ENCODE measurements at places on chromosomes 3 and 15.

GRCh38 chr3:197874064-197874463 is 75.9 kb upstream of the RPL35A start:
- DNase-seq: no peak

DNA sequence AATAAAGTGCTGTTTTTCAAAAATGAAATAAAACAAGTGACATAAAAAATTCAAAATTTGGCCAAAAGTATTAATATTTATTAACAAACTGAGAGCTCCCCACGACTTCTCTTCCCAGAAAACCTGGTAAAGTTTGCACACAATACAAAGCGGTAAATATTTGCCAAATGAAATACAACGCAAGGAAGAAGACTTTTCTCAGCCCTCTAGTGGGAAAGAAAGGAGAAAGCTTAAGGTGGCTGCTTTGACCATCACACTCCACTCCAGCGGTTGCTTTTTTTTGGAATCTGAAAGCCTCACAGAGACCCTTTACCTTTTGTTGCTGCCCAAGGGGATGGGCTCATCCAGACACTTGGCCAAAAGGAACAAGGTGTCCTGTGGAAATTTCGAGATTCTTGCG is 1.1 kb upstream of the GK5 start:
- no peak for DNase-seq

- no peak for DNase-seq
Measured at GRCh38 chr3:12384451-12385233, 95.8 kb downstream of the PPARG start.

GRCh38 chr15:40995656-40996055 is 42.4 kb downstream of the CHAC1 start:
- DNase-seq: no peak

DNA sequence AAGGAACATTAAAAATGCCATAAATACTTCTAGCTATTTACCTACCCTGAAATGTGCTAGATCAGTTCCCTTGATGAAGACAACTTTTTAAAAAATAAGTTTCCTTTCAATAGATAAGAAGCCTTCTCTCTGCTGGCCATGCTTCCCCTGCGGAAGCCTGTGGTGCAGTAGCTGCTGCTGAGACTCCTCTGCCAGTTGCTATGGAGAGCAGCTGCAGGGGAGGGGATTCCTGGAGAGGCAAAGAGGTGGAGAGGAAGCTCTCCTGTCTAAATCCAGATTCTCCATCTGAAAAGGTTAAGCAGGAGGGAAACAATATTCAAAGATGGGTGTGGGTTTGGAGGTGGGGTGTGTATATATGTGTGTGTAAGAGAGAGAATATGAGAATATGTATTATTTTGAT is 69.8 kb upstream of the BFSP2 start:
- DNase-seq: no peak

GRCh38 chr3:116097226-116097625 is 348.1 kb downstream of the LSAMP start:
- DNase-seq: no peak

DNA sequence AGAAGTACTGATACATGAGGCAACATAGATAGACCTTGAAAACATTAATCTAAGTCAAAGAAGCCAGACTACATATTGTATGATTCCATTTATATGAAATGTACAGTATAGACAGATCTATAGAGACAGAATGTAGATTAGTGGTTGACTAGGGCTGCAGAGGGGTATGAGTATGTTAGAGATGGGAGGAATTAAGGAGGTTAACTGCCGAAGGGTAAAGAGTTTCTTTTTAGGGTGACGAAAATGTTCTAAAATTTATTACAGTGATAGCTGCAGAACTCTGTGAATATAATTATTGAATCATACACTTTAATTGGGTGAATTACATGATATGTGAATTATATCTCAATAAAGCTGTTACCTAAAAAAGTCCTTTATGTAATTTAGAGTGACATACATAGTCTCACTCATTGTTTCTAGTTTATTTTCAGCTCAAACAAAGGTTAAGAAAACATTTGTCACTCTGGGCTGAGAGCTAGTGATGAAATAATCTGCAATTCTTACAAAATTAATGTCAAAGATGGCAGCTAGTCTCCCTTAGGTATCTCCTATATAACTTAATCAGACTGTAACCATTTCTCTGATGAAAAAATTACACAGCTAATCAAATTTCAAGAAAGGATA is 61.4 kb downstream of the DENND4A start:
- no peak for DNase-seq

- no peak for DNase-seq
Measured at GRCh38 chr15:65805019-65805745, 13.1 kb upstream of the DENND4A start.

DNA sequence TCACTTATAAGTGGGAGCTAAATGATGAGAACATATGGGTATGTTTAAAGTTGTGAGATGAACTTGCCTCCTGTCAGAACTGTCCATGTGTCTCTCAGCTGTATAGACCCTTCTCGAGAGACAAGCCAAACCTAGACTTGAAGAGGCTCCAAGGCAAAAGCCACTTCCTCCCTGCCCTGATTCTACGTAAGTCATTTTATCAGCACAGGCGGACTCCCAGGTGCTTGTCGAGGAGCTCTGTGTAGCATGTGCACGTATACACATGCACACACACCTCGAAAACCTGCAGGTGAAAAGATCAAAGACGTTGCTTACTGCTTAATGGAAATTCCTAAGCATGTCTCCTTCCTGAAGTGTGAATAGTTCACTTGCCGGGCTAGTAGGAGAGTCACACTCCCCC is 5.6 kb upstream of the CLEC3B start:
- no peak for DNase-seq

Measured in activated T-helper 1 cell treated with Interleukin-2 at 50 U/mL for 16 hours (primary cell).